ENCODE measurements at places on chromosomes 4 and X. TPM values are rescaled to one million over a fixed set of nuclear protein-coding genes. Genes with fewer than 3 reads are reported as not detected.

Gene DRD5
- total RNA-seq = not detected

DNA sequence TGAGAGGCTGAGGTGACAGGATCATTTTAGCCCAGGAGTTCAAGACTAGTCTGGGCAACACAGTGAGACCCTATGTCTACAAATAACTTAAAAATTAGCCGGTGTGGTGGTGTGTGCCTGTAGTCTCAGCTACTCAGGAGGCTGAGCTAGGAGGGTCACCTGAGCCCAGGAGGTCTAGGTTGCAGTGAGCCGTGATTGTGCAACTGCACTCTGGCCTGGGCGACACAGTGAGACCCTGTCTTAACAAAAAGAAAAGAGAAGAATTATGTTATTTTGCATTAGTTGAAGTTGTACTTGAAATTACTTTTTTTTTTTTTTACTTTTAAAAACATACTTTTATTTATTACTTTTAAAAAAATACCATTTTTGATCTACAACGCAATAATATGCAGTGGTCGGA, 21.8 kb upstream of the TADA2B start:
- DNase-seq = no peak

- DNase-seq = no peak
Measured at GRCh38 chr4:19684084-19684483, 567.6 kb upstream of the SLIT2 start.

- DNase-seq = no peak
Measured at GRCh38 chr4:85672116-85672515, 197.2 kb downstream of the ARHGAP24 start.

GRCh38 chr4:149784018-149784417, 31.6 kb downstream of the IQCM start:
- DNase-seq = peak; percentile 25

- no peak for DNase-seq
Measured at GRCh38 chr4:145842224-145842887, 96.3 kb downstream of the ZNF827 start.

Gene FAM3A
- total RNA-seq = 28.8 TPM

DNA sequence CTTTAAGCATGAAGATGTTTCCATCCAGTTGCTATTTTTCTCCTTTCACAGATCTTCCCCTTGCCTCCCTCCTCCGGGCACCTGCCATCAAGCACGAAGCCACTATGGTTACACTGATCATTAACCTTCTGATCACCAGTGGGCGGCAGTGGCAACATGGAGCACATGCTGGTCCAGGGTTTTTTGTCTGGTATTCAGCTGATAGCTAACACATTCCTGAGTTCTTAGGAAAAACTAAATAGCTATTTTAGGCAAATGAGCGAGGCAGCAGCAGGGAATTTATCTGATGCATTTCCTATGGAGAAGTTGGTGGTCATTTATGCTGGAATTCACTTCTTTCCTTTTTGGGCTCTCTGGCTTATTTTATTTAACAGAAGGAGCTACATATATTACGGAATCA, 22.9 kb downstream of the SHISA3 start:
- no peak for DNase-seq

DNA sequence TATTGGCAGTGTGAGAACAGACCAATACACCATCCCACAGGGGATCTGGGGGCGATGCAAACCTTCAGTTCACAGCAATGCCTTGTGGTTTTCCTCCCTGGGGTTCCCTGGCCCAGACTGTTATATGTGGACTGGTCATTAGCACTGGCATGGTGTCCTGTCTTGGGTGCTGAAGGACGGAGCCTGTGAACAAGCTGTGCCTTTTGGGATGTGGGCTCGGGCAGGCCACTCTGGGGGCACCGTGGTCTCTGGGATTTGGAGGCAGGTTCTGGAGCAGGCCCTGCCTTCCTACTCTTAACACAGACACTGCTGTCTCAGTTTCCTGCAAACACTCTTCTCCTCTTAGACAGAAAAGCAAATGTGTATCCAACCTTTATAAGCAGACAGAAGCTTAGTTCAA, 93.0 kb upstream of the ADRA2C start:
- no peak for DNase-seq

DNA sequence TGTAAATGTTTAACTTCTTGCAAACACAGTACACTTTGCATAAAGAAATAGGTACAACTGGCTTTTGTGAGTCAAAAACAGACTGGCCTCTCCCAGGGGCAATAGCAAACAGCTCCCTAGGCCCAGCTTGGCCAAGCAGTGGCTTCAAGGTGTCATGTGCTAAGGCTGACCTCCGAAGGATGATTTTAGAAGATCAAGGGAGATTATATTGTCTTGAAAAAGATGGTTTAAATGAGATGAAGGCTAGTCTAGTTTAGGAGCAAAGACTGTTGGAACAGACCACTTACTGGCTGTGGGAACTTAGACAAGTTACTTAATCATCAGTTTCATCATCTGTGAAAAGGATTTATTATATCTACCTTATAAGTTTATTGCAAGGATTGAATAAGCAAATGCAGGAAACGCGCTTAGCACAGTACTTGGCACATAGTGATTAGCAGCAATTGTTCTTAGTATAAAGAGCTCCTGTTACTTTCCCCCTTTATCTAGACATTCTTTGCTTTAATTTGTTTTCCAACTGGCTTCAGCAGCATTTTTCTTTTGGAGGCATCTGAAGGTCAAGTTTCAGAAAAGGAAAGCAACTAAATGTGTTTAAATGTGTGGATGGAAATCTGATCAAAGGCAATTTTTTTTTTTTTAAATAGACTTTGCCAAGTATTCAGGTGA, 17.2 kb downstream of the ANXA3 start:
- DNase-seq = peak; percentile 82

Gene HHIP
- total RNA-seq = 8.8 TPM

DNA sequence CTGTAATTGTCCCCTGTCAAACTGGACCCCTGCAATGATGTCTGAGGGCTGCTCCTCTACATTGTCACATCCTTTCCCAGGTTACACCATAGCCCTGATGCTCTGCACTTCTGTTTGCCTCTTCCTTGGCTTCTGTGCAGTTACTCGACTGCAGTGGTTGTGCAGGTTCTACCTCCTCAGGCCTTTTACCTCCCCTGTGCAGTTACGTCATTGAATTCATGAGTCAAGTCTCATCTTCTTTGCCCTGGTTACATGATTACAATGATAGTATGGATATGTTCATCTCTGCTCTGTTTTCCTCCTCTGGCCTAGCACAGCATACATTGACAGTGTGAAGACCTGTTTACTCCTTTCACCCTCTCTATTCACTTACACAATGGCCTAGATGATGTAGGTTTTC, 83.2 kb downstream of the FAM47B start:
- no peak for DNase-seq

Gene GRSF1
- total RNA-seq = 100 TPM

DNA sequence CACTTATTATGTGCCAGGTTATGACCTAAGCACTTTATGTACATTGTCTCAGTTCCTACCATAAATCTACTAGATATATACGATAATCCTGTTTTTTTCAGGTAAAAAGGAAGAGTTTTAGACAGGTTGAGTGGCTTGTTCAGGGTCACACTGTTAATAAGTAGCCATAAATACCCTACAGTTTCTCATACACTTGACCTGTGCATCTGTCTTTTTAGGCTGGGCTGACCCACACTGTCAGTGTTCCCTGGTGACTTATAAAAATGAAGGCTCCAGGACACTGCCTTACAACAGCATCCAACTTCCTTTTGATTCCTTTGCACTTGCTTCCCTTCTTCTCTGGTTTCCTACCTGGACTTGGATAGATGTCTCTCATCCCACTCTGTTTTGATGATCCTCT, 78.2 kb upstream of the PAQR3 start:
- DNase-seq = no peak

GRCh38 chr4:168978001-168978700, 31.9 kb downstream of the CBR4 start:
- no peak for DNase-seq

- no peak for DNase-seq
Measured at GRCh38 chr4:5036239-5036638, 15.0 kb upstream of the STK32B start.

Gene RNF212
- not detected for total RNA-seq

GRCh38 chr4:149634368-149634767, 181.3 kb downstream of the IQCM start:
- no peak for DNase-seq

- DNase-seq = peak; percentile 42
Measured at GRCh38 chr4:159764343-159764952, 661.6 kb downstream of the RAPGEF2 start.

GRCh38 chrX:43973249-43974099, at the start of gene NDP:
NDP (minus strand) TSS chrX:43973390; CDS start chrX:43958645, 14,745 bp downstream.
- DNase-seq = no peak

- no peak for DNase-seq
Measured at GRCh38 chr4:81826335-81826734, 354.6 kb upstream of the RASGEF1B start.

Gene RPA4
- 0.29 TPM for total RNA-seq

- no peak for DNase-seq
Measured at GRCh38 chr4:31237233-31237632, 517.1 kb downstream of the PCDH7 start.

DNA sequence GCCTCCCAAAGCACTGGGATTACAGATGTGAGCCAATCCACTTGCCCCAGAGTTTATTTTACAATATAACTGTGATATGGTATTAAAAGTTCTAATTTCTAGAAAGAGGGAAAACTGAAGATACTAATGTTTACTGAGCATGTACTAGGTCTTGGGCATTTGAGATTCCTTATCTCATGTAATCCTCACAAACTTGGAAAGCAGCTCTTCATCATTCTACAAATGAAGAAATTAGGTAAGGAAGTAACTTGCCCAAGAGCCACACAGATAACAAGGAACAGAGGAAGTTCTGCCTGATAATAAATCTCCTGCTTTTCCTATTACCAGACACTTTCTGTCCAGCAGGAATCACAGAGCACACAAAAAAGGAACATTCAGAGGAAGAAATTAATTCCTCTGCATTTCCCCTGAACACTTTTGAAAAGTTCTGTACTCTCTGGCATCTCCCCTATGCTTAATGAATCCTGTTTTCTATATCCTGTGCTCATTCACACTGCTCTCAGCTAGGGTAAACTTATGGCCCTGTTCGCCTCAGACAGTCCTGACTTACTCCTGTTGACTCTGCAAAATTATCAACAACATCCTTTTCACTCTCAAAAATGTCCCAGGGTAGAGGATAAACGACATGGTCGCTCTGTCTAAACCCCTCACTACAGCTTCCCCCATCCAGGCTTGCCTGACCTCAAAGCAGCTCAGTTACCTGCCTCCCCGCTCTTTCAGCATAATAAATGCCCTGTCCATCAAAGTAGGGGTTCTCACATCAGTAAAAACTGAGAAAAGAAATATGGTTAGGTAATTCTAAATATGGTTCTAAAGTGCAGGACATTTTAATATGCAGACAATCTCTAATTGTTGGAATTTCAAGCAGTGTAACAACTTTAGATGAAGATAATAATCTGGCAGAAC, 13.6 kb downstream of the SH3RF1 start:
- no peak for DNase-seq

DNA sequence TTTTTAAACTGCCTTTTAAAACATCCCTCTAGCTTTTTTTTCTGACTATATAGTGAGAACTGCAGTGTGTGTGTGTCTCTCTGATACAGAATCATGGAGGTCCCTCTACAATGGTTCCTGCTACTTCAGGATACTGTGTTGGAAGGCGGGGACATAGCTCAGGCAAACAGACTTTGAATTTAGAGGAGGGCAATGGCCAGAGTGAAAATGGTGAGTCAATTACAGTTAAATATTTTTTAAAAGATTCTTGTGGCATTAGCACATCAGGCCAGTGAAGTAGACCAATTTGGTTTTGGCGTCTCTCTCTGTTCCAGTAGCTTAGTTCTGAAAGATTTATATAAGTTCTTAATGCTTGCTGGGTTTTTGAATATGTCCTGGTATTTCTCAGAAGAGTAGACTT, 47.1 kb downstream of the ALG13 start:
- no peak for DNase-seq

Gene PCYT1B
- not detected for total RNA-seq

Gene SPANXA2
- total RNA-seq = 0.68 TPM

- no peak for DNase-seq
Measured at GRCh38 chrX:153981231-153981630, 8.7 kb downstream of the TMEM187 start.

DNA sequence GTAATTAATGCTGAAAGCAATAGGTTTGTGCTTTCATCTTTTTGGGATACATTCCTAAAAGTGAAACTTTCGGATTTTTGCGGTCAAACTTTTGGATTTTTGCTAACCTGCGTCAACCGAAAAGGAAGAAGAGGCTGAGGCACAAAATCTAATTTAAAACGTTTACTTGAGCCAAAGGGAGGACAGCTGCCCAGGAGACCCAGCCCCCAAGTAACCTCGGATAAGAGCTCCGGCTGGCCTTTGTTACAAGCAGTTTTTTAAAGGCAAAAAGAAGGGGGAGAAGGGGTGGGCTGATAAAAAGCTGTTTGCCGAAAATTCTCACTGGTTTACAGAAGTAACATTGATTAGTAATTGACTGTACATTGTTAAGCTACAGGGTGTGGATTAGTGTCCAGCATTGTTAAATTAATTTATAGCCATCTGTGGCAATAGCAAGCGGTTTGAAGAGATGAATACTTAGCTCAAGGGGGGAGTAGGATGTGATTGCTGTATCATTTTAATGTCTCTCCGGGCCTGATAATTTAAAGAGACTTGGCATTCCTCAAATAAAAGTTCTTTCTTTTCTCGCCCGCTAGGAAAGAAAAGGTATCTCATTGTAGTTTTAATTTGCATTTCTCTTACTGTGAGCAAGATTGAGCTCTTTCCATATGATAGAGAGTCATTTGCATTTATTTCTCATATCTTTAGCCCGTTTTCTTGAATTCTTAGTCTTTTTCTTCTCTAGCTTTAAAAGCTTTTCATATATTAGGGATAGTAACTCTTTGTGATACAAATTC, 59.1 kb upstream of the USP9X start:
- no peak for DNase-seq

DNA sequence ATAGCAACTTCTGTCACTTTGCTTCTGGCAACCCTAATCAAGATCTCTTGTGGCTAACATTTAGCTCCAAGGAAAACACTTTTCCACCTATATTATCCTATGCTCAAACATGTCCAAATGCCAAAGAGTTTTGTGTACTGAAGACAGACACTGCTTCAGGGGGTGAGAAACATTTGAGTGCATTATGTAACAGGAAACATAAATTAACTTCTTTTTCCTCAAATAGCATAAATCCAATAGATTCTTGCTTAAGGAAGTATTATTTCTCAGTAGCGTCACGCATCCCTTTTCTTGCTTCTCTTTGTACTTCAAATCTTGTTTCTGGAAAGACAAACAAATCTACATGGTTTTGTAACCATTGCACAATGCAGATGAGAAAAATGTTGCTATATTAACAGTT, 839.1 kb downstream of the GLUD2 start:
- no peak for DNase-seq

Gene TMEM150C
- 0.06 TPM for total RNA-seq

DNA sequence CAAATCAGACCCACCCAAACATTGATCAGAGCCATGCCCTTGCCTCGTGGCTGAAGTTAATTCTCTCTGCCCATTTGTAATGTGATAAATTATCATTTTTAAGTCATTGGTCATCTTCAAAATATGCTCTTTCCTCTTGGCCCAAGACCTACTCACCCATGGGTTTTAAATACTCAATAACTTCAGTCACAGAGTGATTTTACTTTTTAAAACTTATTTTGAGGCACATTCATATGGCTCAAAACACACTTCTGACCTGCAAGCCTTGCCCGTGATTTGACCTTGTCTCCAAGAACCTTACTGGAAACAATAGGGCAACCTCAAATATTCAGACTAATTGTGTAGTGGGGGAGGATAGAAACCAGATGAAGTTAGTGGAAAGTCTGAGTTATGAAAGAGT, 176.2 kb upstream of the LNX1 start:
- no peak for DNase-seq

Gene TRAM1L1
- total RNA-seq = 5.3 TPM

Data from SJSA1 (cell line).